ENCODE measurements at places on chromosomes 7 and 10.

DNA sequence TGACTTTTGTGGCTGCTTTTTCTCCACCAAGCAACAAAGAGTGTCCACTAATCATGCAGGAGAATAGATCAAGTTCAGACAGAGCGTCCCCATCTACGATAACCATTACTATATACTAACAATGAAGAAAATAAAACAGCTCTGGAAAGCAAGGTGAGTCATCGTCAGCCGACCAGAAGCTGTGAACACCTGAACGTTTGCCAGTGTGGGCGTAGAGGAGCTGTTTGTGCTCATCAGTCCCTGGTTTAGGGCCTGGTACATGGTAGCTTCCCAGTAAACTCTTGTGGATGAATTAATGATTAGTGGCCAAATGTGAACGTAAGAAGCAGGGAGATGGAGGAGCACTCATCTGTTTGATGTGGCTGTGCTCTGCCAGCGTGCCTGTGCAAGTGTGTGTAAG, 180.7 kb downstream of the EVX1 start:
- no peak for DNase-seq

- no peak for DNase-seq
These were observed 15.3 kb downstream of the CCM2 start for GRCh38 chr7:45015313-45015712.

DNA sequence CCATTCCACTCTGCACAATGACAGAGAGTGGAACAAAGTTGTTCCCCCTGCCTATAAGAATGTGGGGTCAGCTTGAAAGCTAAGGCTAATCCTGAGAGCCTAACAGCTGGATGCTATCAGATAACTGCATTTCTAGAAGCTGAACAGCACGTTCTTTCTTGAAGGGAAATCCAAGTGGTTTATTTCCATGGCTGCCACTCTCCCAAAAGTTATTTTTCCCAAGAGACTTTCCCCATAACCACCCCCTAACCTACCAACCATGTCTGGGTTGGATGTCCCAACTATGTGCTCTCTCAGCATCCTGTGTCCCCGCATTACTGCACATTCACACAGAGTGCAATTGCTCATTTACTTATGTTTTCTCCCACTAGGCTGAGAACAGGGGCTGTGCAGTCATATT, 140.7 kb upstream of the ANKRD1 start:
- DNase-seq: no peak

GRCh38 chr7:123198111-123198510, 1.7 kb downstream of the SLC13A1 start:
- DNase-seq: no peak

DNA sequence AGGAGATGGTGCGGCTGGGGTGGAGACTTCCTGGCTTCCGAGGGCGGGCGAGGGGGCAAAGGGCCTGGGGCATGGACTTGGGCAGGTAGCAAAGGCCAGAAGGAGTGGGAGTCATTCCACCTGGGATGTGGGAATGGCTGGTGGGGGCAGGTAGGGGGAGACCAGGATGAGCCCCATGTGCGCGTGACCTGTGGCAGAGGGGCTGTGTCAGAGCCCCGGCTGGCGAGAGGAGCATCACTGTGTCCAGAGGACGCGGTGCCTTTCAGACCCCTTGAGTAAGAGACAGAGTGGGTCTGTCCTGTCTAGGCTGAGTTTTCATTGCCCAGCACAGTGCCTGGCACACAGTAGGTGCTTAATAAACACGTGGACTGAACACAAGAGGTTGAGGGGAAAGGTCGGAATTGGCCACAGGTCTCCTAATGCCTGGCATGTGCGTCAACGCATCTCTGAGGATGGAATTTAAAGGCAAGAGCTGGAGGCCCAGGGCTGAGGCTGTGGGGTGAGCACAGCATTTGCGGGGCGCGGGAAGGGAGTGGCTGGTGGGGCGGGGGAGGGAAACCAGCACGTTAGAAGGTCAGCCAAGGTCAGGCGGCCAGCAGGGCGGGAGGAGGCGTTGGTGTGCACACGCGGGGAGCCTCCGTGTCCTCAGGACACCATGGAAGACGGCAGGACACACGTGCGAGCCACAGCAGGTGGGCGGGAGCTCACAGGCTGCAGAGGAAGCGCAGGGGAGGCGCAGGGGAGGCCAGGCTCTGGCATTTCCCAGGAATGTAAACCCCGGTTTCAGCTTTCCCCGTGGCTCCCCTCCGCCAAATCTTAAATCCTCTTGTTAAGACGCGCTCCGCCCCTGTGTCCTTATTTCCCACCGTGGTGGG, 51.8 kb downstream of the CUX1 start:
- DNase-seq: no peak

GRCh38 chr10:112985690-112986543, 35.9 kb downstream of the TCF7L2 start:
- peak; percentile 63 for DNase-seq

DNA sequence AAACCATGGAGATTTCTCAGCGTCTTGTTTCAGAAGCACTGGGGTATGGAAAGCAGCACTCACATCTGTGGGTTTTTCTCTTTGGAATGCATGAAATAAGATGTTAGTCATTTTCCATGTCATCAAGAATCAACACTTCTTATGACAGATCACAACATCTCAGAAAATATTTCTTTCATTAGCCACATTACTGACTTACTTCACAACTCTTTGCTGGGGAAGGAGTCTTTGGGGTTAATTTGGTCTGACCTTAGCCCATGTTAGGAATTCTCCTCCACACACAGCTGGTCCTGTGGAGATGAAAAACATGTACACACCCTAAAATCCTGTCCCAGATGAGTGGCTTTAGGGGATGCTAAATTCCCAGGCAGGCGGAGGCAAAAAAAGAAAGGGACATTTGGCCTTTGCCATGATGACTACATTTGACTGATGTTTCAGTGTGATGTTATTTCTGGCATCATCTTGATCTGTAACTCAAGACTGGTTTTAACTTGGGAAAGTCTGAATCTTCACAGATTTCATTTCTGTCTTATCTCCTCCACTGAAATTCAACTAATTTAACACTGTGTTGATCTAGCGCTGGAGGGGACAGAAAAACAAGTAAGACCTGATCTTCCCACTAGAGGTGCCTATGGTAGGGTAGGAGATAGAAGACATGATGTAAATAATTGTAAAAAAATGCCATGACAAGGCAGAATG, 363.2 kb downstream of the PRPF18 start:
- peak; percentile 91 for DNase-seq

GRCh38 chr7:69691734-69692133, 93.5 kb downstream of the AUTS2 start:
- no peak for DNase-seq

- DNase-seq: no peak
These were observed 48.0 kb upstream of the NCF1 start for GRCh38 chr7:74725840-74726239.

GRCh38 chr7:37116093-37116701, 332.5 kb downstream of the ELMO1 start:
- no peak for DNase-seq

- DNase-seq: peak; percentile 54
These were observed 40.5 kb downstream of the PRSS2 start for GRCh38 chr7:142811154-142811737.

- peak; percentile 58 for DNase-seq
These were observed 22.0 kb downstream of the TES start for GRCh38 chr7:116232350-116232749.

DNA sequence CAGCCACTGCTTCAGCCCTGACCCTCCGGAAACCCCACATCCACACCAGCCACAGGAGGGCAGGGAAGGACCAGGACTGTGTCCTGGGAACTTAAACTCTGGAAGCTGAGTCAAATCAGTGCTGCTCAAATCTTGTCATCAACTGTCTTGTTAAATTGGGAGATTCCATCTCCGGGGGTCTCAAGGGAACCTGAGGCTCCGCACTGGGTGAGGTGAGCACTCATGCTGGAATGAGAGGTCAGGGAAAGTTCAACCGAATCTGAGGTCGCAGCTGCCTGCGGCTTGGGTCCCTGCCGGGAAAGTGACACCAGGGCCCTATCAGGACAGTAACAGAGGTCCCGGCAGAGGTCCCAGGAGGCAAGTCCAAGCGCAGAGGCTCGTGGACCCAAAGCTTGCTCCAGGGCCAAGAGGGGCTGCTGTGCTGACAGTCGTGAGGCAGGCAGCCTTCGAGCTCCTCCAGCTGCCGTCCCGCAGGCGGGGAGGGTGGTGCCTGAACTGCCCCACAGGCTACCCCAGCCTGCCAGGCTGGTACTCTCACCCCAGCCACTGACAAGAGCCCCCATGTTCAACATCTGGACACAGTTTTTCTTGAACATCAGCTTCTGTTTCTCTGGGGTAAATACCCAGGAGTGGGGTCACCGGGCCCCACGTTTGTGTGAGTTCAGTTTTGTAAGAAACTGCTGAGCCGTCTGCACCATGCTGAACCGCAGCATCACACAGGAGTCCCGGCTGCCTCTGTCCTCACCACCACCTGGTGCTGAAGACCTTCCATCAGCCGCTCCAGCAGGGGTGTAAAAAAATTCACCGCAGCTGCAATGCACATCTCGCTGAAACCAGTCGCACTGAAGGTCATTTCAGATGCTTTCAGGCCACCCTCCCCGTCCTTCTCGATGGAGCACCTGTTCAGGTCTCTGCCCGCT, 101.0 kb downstream of the DIP2C start:
- DNase-seq: peak; percentile 69

GRCh38 chr7:10181996-10182395, 791.7 kb upstream of the PHF14 start:
- DNase-seq: no peak

- peak; percentile 21 for DNase-seq
These were observed 28.6 kb downstream of the PARD3 start for GRCh38 chr10:34786464-34786863.

DNA sequence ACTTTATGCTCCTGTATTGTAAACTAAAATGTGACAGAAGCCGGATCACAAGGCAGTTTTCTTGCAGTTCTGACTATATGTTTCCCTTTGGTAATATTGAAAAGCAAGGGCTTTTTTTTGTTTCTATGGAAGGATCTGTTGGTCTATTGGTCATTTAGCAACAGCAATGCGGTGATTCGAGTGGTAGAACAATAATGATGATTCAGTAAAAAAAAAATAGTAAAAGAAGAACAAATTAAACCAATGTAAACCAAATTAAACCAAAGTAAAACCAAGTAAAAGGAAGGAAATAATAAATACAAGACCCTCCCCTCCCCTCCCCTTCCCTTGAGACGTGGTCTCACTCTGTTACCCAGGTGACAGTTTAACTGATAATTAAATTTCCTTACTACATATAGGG, 17.8 kb upstream of the CCNY start:
- no peak for DNase-seq

DNA sequence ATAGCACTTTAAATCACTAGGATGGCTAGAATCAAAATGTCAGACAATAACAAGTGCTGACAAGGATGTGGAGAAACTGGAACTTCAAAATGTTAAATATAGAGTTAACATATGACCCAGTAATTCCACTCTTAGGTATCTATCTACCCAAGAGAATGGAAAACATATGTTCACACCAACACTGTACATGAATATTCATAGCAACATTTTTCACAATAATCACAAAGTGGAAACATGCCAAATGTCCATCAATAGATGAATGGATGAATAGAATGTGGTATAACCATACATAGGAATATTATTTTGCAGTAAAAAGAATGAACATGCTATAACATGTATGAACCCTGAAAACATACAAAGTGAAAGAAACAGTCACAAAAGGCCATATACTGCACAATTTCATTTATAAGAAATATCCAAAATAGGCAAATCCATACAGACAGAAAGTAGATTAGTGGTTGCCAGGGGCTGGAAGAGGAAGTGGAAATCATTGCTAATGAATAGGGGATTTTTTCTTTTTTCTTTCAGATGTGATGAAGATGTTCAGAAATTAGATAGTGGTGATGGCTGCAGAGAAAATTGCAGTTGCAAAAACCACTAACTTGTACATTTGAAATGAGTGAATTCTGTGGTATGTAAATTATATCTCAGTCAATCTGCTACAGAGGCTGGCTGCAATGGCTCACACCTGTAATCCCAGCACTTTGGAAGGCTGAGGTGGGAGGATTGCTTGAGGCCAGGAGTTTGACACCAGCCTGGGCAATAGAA, 93.0 kb downstream of the CPVL start:
- no peak for DNase-seq

DNA sequence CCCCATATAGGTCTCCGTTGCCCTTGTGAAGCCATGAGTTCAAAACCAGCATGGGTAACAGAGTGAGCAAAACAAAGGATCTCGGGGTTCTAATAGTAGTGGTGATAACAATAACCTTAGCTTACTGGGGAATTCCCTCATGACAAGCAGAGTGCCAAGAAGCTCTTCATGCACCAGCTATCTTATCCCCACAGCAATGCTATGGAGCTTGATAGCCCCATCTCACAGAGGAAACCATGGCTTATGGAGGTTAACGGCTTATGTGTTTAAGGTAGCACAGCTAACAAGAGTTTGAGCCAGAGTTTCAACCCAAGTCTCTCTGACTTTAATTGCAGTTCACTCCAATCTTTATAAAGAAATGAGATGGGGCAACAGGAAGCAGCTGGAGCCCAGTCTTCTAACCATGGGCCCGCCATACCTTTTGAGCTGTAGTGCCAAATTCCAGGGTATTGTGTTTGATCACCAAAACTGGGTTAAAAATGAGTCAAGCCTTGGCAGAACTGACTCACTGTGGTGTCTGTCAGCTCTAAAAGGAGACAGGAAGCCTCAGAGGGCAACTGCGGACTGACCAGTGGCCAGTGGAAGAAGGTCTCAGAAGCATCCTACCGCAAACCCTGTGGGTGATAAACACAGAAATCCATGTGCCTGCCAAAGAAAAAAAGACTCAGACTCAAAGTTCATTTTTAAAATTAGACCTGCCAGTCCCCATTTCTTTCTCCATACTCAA, 16.5 kb upstream of the PLAU start:
- DNase-seq: peak; percentile 85

GRCh38 chr7:157952050-157952667, 615.4 kb downstream of the DNAJB6 start:
- no peak for DNase-seq

DNA sequence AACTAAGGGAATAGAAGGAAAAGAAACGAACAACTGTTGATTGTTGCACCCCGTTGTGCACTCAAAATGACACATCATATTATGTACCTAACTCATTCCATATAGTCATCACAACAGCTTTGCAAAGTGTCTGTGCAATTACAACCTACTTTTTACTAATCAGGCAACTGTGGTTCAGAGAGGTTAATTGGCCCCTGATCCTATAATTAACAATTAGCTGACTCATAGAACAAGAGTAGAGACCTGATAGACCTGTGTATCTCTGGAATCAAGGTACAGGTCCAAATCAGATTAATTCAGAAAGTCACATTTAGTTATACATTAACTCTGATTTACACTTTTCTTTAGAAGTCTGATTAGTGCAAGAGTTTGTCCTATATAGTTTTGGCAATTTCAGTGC, 122.5 kb upstream of the CDK13 start:
- no peak for DNase-seq

GRCh38 chr10:35335133-35336083, 901 bp upstream of the CCNY start:
- peak; percentile 35 for DNase-seq

- DNase-seq: no peak
These were observed 31.5 kb downstream of the MKRN1 start for GRCh38 chr7:140447841-140448240.

GRCh38 chr7:5500777-5501350, 77.2 kb upstream of the TNRC18 start:
- no peak for DNase-seq

- no peak for DNase-seq
These were observed 12.2 kb downstream of the HNRNPA2B1 start for GRCh38 chr7:26188206-26188956.

- DNase-seq: peak; percentile 89
These were observed 474.9 kb downstream of the KCNMA1 start for GRCh38 chr10:77162697-77163096.

- no peak for DNase-seq
These were observed 66.3 kb downstream of the SND1 start for GRCh38 chr7:127718340-127718679.

GRCh38 chr10:65845916-65846315, 1079.9 kb upstream of the LRRTM3 start:
- DNase-seq: no peak

GRCh38 chr7:51121931-51122425, 194.6 kb downstream of the COBL start:
- DNase-seq: no peak
